ENCODE measurements at places on chromosomes 2 and 18.

- DNase-seq: no peak
Measured at GRCh38 chr2:2482851-2483250, 151.8 kb upstream of the MYT1L start.

- no peak for DNase-seq
Measured at GRCh38 chr2:113858764-113859163, 31.1 kb upstream of the ACTR3 start.

DNA sequence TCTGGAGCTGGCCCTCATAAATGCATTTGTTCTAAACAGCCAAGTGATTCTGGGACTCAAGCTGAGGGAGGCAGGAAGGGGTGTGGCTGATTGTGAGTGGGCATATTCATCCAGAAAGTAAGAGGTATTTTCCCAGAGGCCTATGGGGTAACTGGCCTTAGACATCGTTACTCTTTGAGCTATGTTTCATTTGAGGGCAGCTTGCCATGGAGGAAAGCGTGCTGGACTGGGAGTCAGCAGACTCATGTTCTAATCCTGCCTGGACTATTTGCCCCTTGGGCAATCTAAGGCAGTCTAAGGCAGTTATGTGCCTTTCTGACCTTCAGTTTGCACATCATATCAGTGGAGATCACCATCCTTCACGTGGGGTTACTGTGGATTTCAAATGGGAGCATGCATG lies 93.5 kb upstream of the SLC14A2 start:
- DNase-seq: peak; percentile 28

- no peak for DNase-seq
Measured at GRCh38 chr2:58186501-58186900, 54.6 kb downstream of the FANCL start.

GRCh38 chr2:177806025-177806424 lies 266.6 kb downstream of the PDE11A start:
- no peak for DNase-seq

DNA sequence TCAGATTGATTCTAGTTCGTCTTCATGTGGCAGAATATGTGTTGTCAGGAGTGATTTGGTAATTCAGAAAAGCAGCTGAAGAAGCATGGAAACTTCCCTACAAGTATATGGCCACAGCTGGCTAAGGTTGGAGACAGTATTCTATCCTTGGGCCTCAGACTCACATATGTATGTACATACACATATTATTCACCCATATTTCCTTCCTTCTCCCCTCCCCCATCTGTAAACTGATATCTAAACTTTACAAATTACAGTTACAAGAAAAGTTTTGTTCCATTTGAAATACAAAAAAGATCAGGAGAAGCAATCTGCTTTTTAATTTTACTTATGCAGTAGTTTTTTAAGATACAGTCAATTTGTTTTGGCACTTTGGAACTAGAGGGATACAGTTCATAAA lies 3.1 kb downstream of the SP3 start:
- peak; percentile 43 for DNase-seq
